Sciatic nerve (tissue), 2 donors: ENCODE measurements at places on chromosomes 13 and 19. TPM values are rescaled to one million over a fixed set of nuclear protein-coding genes. Genes with fewer than 3 reads are reported as not detected.

DNA sequence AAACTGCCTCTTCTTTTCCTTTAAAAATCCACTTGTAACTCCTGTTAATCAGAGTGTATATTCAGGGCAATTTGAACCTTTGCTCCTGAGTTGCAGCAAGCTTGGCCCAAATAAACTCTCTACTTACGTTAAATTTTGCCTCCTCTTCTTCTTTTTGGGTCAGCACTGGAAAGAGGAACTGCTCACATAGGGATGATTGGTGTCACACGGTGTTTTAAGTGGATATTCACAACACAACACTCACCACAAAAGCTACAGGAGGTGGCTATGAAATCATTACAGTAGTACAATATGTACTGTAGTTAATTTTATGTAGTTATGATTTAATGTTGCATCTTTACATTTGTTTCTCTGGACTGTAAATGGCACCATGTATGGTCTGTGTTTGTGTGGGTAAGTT is 96.8 kb upstream of the DOCK9 start:
- DNase-seq = no peak

DNA sequence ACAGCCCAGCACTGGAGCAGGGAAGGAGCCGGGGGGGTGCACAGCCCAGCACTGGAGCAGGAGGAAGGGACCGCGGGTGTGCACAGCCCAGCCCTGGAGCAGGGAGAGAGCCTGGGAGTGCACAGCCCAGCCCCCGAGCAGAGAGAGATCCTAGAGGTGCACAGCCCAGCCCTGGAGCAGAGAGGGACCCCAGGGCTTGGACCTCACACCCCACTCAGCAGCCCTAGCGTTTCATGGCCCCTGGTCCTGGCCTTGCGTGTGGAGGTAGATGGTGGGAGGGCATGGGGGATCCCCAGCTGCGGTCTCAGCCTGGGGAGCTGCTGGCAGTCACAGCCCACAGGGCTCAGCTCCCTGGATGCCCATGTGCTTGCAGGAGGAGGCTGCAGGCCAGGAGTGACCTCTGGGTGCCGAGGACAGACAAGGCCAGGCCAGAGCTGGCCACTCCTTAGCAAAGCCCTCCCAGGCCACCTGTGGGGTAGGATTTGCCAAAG is 25.1 kb downstream of the GAS6 start:
- no peak for DNase-seq

GNA15 gene
- total RNA-seq = 9.5 TPM

GRCh38 chr13:33994826-33995502 is 177.0 kb downstream of the RFC3 start:
- DNase-seq = no peak

- no peak for DNase-seq
These were observed 46.0 kb downstream of the USP12 start for GRCh38 chr13:27125357-27126282.

DNA sequence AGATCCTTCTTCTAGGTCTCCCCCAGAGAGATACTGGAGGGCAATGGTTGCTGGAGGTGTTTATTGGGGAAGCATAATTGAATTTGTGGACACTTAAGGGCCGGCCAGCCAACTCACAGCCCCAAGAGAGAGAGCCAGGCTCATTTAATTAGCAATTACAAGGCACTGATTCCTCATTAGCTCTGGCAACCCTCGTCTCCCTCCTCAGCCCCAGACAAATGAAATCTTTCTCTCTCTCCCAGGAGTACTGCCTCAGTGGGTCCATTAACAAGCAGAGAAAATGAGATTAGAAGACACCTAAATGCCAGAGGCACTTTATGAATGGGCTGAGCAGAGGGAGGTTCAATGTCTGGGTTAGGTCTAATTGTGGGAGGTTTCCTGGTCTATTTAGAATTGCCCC is 19.0 kb upstream of the FEM1A start:
- DNase-seq = no peak

TMEM238 gene
- 2.9 TPM for total RNA-seq

- DNase-seq = no peak
These were observed 75.3 kb upstream of the CLDN10 start for GRCh38 chr13:95477187-95477586.

GRCh38 chr13:51956717-51957116 is 54.5 kb downstream of the ATP7B start:
- no peak for DNase-seq

- no peak for DNase-seq
These were observed 7.9 kb upstream of the DPY19L3 start for GRCh38 chr19:32397671-32398101.

DNA sequence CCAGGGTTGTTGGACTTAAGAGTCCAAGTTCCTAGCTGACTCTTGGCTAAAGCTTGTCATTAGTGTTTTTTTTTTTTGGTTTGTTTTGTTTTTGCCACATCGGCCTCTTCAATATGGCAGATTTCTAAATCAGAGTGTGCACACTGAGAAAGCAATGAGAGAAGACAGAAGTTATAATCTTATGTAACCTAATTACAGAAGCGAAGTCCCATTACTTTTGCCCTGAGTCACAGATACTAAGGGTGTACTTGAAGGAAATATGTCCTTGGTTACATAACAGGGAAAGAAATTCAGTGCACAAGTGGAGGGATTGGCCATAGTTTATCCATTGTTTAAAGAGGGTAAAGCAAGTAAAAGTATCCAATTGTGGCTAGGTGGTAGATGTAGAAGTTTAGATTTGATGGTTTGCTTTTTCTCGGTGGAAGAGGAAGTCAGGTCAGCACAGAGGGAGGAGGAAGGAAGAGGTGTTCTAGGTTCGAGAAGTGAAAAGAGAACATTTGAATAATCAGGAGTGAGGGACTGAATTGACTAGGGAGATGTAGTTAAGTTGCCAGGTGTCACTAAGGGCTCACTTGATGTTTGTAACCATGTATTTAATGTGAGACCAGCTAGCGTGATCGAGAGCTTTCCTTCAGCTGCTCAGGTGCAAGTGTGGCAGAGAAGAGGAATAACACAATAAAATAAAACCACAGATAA is 12.2 kb downstream of the GTF2F2 start:
- no peak for DNase-seq

DNA sequence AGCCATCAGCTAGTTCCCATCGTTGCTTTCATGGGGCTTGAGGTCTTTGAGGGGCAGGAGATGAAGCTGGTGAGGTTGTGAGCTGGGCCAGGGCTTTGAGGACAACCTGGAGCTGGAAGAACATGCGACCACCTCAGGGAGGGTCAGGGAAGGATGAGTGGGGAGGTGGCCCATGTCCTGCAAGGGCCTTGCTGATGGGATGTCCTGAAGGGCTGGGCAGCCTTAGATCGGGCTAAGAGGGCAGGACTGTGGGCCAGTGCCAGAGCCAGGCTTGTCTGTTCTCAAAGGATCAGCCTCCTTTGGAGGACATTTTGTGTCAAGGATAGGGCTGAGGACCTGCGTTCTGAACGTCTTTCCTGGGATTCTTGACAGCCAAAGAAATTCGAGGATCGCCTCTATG is 10.5 kb downstream of the CYTH2 start:
- DNase-seq = no peak

LILRB3 gene
- total RNA-seq = 23.9 TPM

IGFL1 gene
- total RNA-seq = not detected

- DNase-seq = no peak
These were observed 5.8 kb downstream of the CBARP start for GRCh38 chr19:1231729-1232637.

PROZ gene
- total RNA-seq = not detected

DNA sequence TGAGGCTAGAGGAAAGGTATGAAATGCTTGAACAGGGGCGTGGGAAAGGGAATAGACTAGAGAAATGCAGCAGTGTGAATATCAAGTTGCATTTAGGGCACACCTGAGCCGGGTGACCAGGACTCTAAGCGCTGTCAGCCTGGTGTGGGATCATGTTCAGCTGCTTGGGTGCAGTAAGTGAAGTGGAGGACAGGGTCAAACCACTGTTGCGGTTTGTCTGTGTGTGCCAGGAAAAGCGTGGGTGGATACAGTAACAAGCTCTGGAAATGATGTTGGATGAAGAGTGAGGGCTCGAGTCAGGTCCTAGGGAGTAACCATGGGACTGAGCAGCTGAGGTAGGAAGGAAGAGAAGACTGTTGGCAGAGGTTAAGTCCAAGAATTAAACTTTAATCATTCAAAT is 15.8 kb downstream of the DGKH start:
- DNase-seq = no peak

GRCh38 chr19:6730153-6730804 is 7.1 kb downstream of the GPR108 start:
- DNase-seq = peak; percentile 93

GRCh38 chr19:35754370-35755130 is 2.3 kb downstream of the HSPB6 start:
- no peak for DNase-seq

- DNase-seq = no peak
These were observed 146.2 kb upstream of the FNDC3A start for GRCh38 chr13:48829536-48829935.

- no peak for DNase-seq
These were observed 23.5 kb downstream of the NKPD1 start for GRCh38 chr19:45137179-45137761.
